ENCODE measurements at places on chromosomes 2 and 18.

DNA sequence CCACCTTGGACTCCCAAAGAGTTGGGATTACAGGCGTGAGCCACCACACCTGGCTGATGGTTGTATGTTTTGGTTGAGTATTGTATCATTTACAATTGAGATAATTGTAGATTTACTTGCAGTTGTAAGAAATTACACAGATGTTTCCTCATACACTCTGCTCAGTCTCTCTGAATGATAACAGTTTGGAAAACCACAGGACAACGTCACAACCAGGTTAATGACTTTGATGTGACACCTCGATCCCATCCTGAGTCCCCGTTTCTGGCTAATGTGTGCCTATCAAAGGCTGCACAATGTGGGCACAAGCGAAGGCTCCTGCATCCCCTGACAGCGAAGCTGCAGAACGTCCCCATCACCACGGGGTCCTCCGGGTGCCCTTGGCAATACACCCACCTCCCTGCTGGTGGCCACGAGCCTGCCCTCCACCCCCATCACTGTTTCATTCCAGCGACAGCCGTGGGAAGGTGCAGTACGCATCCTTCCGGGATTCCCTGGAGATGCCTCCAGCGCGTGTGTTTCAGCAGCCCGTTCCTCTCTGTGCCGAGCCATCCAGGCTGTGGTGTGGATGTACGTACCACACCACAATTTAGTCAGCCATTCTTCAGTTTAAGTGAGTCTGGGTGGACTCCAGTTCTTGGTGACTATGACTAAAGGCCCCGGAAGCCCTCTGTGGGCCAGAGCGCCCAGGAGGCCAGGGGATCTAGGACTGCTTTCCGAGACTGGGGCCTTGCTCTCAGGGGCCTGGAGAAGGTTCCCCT, 4.3 kb upstream of the PDCD1 start:
- DNase-seq, result no peak
- H3K4me3 ChIP-seq, result no peak overlapping the region
- no peak overlapping the region for H3K27ac ChIP-seq
- peaks cover 20% of the 10 kb centered on the region for H3K4me1 ChIP-seq

DNA sequence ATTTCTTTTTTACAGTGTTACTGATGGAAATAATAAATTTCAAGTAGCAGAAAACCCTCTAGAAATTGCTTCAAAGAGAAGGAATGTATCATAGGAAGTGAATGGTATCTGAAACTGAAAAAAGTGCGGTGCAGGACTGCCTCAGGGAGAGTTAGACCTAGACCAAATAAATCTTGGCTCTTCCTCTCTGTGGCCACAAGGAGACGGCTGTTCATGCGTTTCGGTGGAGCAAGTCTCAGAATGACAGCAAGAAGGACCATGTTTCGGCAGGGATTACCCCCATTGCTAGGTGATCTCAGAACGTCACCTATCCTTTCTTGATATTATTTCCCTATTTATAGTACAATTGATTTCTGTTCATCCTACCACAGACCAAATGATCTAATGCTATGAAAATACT, 522.3 kb downstream of the SOX11 start:
- H3K36me3 ChIP-seq, result no peaks in the 10 kb centered on the region
- no peak for DNase-seq
- H3K4me3 ChIP-seq, result no peak overlapping the region
- H3K27ac ChIP-seq, result no peak overlapping the region
- H3K27me3 ChIP-seq, result no peaks in the 10 kb centered on the region

DNA sequence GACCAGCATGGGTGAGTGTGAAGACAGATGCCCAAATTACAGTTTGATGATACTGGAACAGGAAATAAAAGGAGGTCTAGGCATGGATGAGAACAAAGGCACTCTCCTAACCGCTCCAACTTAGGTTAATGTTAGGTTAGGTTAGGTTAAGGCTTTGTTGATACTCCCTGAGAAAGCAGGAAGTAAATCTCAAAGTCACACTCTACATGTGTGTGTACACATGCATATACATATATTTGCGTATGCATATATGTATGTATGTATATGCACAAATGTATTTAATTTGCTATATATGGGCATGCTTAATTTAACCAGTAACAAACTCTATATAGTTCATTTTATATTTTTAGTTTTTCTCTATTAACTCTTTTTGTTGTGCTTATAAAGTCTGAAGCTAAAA, 139.3 kb downstream of the UPP2 start:
- DNase-seq, result no peak
- H3K4me3 ChIP-seq, result no peak overlapping the region
- H3K36me3 ChIP-seq, result no peaks in the 10 kb centered on the region

DNA sequence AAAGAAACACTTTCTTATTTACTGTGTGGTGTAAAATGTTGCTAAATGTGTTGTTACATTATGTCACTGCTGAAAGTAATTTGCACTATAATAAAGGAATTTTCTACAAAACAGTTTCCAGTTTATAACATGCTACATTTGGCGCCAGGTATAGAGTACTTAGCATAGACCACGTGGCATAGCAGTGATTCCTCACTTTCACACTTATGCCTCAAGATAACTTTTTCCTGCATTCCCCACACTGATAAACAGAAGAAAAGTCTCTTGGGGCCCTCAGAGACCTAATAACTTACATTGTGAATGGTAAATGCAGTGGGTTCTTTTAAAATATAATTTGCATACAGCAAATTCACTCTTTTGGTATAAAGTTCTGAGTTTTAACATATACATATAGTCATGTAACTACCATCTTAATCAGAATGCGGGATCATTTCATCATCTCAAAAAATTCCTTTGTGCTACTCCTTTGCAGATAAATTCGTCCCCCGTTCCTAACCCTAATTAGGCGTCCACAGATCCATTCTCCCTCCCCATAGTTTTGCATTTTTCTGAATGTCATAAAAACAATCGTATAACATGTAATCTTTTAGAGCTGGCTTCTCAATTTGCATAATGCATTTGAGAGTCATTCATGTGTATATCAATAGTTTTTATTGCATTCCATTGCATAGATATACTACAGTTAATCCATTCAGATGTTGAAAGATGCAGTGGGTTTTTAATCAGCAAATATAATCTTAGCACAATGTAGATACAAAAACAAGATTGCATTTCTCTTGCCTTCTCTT, 7.5 kb downstream of the LGALSL start:
- H3K36me3 ChIP-seq, result peaks cover 3% of the 10 kb centered on the region
- no peaks in the 10 kb centered on the region for H3K27me3 ChIP-seq
- H3K4me1 ChIP-seq, result no peaks in the 10 kb centered on the region
- H3K27ac ChIP-seq, result no peak overlapping the region
- DNase-seq, result no peak

DNA sequence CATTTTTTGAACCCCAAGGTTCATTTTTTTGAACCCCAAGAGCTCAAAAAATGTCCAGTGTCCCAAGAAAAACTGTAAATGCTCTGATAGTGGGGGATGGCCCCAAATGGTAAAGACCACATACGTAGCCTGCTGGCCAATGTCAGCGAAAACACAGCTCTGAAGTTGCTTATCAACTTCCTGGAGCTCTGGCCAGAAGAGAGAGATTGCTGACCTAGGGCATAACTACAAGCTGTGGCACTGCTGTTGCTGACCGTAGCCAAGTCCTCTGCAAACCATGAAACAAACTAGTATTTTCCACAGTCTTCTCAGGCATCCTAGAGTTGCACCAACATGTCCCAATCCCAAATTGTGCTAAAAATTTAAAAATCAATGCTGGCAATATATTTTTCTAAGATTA, 50.9 kb downstream of the REEP1 start:
- no peak overlapping the region for H3K4me3 ChIP-seq
- H3K27ac ChIP-seq, result no peak overlapping the region
- no peaks in the 10 kb centered on the region for H3K36me3 ChIP-seq
- H3K27me3 ChIP-seq, result peaks cover 19% of the 10 kb centered on the region
- no peak for DNase-seq
- no peaks in the 10 kb centered on the region for H3K4me1 ChIP-seq
